ENCODE measurements at places on chromosomes 12 and 14.
A peak's percentile ranks its signal among the peaks of the same experiment; 100 is the strongest.

DNA sequence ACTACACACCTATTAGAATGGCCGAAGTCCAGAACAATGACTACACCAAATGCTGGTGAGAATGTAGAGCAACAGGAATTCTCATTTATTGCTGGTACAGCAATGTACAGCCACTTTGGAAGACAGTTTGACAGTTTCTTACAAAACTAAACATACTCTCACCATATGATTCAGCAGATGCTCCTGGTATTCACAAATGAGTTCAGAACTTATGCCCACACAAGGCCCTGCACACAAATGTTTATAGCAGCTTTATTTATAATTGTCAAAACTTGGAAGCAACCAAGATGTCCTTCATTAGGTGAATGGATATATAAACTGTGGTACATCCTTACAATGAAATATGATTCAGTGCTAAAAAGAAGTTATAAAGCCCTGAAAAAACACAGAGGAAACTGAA, 38.3 kb downstream of the PTHLH start:
- no peak for DNase-seq

GRCh38 chr14:79270361-79270760, 940.9 kb downstream of the DIO2 start:
- no peak for DNase-seq

DNA sequence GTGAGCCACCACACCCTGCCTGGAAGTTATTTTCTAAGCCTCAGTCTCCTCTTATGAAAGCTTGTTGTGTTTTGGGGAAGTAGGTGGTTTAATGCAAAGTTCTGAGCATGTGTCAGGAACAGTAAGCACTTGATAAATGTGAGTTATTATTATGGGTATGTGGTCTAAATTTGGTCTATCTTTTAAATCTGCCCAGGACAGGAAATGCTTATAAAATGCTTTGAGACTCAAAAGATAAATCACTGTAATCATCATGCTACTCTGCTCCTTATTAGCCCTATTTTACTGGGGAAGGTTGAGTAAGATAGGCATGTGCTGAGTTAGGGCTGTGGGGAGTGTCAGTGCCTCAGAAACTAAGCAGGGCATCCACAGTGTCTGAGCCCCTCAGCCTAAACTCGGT, 13.1 kb upstream of the SRSF5 start:
- no peak for DNase-seq

- no peak for DNase-seq
Measured at GRCh38 chr14:53894456-53894855, 62.2 kb downstream of the BMP4 start.

- DNase-seq: no peak
Measured at GRCh38 chr12:95522692-95523091, 28.6 kb downstream of the USP44 start.

DNA sequence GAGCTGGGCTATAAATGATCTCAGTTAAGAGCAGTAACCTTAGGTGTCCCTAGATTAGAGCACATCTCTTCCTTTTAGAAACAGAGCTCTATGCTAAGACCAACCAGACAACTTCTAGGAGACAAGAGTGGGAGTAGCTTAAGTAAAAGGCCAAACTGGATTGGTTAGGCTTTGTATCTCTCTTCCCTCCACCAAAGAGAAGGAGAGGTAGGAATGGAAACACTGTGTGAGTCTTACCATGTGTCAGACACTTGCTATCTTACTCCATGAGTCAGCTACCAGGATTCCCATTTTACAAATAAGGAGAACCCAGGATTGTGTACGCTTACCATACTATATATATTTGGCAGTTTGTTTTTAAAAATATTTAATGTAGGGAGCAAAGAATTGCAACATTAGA, 122.9 kb downstream of the PAX9 start:
- no peak for DNase-seq

DNA sequence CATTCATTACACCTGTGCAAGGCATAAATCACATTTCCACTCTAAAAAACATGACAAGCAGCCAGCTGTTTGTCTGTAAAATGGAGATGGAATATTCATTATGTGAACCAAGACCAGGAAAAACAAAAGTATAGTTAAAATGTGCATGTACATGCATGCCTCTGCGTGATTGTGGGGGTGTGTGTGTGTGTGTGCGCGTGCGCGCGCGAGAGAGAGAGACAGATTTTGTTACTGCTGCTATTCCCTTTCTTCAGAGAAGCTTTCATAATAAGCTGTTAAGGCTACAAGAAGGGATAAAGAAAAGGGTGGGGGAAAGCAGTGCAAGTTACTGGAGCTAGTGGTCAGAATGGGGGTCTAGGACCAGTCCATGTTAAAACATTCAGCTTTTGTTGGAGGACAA, 430.3 kb downstream of the NAV3 start:
- DNase-seq: peak; percentile 42

DNA sequence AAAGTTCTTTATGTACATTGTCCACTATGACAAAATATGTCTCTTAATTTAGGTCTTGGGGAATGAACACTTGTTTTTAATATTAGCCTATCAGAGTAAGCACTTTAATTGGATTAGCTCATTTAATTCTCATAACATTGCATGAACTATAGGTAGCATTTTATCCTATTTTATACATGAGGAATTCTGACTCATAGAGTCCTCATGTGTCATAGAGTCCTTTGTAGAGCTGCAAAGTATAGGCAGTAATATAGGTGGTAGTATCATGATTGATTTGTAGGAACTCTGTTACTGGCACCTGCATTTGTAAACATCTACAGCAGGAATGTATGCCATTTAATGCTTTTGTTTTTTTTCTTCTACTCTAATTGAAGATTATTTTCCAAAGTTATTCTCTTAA, 96.0 kb downstream of the GPHN start:
- no peak for DNase-seq

- no peak for DNase-seq
Measured at GRCh38 chr12:114293571-114294302, 112.2 kb downstream of the TBX5 start.

GRCh38 chr12:105738051-105738450, 400.7 kb downstream of the NUAK1 start:
- no peak for DNase-seq

DNA sequence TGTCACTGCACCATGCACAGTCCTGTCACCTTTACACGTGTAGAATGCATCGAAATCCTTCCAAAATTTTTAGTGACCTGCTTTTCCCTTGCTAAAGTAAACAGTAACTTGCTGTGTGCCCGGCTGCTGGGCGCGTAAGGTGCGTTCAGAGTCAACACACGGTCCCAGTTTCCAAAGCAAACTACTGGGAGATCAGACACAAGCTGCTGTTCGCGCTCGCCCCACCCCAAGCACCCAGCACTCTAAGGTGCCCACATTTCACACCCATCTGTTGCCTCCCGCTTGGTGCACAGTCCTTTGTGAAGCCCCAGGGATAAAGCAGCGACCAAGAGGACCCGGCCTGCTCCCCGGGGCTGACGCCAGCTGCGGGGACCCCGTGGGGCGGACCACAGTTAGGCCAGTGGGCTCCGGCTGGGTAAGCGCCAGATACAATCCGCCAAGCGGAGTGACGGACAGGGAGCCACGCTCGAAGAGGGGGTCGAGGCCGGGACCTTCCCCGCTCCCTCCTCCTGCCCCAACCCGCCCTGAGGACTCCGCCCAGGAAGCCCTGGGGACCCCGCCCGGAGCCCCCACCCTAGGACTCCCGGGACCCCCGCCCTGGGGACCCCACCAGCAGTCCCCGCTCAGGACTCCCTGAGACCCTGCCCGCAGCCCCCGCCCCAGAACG, 633 bp downstream of the STX2 start:
- DNase-seq: no peak

DNA sequence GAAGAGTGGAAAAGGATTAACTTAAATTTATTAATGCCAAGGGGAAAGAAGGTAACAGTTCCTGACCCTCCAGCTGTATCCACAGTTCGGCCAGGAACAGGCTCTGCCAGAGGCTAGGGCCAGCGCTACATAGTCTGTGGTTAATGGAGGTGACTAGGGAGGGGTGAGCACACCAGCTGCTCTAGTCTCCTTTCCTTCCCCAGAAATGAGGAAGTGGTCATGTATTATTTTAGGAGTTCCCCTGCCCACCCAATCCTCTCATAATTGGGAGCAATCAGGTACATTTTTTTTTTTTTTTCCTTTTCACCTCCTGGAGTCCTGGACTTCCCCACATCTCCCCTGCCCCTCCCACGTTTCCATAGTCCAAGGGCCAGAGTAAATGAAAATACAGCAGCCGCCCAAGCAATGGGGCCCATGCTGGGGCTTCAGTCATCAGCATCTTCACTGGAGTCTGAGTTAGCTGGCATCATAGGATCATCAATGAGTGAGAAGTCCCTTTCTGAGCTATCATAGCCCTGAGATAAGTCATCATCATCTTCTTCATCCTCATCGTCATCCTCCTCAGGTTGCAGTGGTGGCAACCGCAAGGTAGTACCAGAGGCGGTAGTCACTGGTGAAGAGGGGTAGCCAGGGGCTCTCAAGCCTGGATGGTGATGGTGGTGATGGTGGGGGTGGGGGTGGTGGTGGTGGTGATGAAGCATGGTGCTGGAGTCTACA, 1.5 kb upstream of the SUPT16H start:
- DNase-seq: no peak

DNA sequence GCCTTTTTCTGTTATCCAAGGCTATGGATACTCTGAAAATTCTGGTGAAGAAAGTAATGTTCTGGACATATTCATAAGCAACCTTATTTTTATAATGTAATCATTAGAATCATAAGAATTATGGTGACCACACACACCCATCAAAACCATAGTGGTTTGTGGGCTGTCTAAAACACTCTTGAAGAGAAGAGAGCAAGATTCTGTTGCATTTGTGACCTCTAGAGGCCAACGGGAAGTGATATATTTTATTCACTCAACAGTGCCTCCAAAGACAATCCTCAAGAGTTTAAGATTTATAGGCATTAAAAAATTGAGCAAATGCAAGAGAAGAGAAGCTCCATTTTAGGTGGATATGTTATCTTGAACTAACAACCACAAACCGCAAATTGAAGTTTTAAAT, 68.5 kb upstream of the LGR5 start:
- DNase-seq: no peak

DNA sequence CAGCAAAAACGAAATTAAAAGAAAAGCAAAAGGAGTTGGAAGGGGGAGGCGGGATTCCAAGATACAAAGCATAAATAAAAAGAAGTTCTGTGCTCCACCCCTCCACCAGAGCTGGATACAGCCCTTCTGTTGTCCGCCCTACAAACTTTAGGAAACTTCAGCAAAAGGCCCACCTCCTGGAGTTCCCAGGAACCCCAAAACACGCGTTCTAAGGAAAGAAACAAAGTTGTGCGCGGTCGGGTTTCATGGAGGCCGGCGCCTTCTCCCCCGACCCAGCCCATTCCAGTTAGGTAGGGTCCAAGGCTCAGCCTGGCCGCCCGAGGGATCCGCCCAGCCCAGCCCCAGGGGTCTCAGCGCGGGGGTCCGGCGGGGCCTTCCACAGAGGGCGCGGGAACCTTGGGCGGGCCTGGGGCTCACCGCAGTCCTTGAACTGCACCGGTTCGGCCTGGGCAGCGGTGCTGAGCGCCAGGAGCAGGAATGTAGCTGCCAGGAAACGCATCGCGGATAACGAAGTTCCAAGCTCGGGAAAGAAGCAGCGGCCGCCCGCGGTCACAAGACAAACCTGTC, at the start of gene NPC2:
Gene NPC2 (minus strand): TSS at position 530 of the 567 bp plus-strand sequence. CDS start 31 bp downstream, at position 499.
- no peak for DNase-seq

- no peak for DNase-seq
Measured at GRCh38 chr12:54587315-54587873, 1.1 kb downstream of the PPP1R1A start.

- no peak for DNase-seq
Measured at GRCh38 chr12:51788876-51789275, 59.6 kb downstream of the FIGNL2 start.

GRCh38 chr12:96431067-96431466, 30.8 kb upstream of the CDK17 start:
- DNase-seq: no peak

Measured in left lung (tissue), 14 donors.